ENCODE measurements at places on chromosomes 13 and 19.
A peak's percentile ranks its signal among the peaks of the same experiment; 100 is the strongest.

- no peaks in the 10 kb centered on the region for H3K27me3 ChIP-seq
- H3K36me3 ChIP-seq = no peaks in the 10 kb centered on the region
- DNase-seq = no peak
These were observed 16.6 kb downstream of the GJA3 start for GRCh38 chr13:20144141-20144850.

GRCh38 chr13:20360041-20360491, 127.9 kb upstream of the GJB6 start:
- no peaks in the 10 kb centered on the region for H3K4me1 ChIP-seq
- no peak overlapping the region for H3K4me3 ChIP-seq
- H3K27me3 ChIP-seq = no peaks in the 10 kb centered on the region
- no peak for DNase-seq

DNA sequence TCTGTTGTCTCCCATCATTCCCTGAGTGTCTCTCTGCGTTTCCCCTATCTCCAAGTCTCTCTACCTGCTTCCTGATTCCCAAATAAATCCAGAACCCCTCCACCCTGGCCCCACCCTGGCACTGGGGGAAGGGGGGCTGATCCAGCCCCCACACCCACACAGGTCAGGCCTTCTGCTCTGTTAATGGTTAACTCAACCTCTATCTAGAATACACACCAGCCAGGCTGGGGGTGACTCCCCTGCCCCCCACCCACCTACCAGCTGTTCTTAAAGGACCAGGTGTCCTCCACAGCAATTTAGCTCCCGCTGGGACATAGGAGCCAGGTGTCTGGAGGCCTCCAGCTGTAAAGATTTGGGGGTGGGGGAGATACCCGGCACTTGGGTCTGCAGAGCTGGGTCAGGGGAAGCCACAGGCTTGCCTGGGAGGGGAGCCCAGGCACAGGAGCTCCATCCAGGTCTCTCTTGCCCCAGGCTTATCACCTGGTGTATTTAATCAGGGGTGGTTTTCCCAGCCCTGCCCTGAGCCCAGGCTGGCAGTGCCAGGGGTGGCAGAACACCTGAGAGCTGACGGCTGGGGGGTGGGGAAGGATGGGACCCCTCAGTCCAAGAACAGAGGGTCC, 3.9 kb downstream of the IRF2BP1 start:
- DNase-seq = peak; percentile 62
- H3K4me3 ChIP-seq = peak overlapping the region; percentile 64
- no peaks in the 10 kb centered on the region for H3K27me3 ChIP-seq

- no peaks in the 10 kb centered on the region for H3K36me3 ChIP-seq
- no peak overlapping the region for H3K27ac ChIP-seq
- no peak for DNase-seq
- H3K4me3 ChIP-seq = no peak overlapping the region
- peaks cover 10% of the 10 kb centered on the region for H3K4me1 ChIP-seq
These were observed 4.6 kb downstream of the SMARCA4 start for GRCh38 chr19:10965398-10965797.

Measured in liver (tissue), 10 donors.